D341Med (cell line): ENCODE measurements at places on chromosomes 5 and 9.

- DNase-seq = no peak
These were observed 100.4 kb downstream of the EBF1 start for GRCh38 chr5:158999339-158999738.

GRCh38 chr5:168648576-168648975, 69.4 kb upstream of the PANK3 start:
- DNase-seq = no peak

GRCh38 chr5:36728697-36729543, 122.5 kb downstream of the SLC1A3 start:
- peak; percentile 53 for DNase-seq

- no peak for DNase-seq
These were observed 53.7 kb upstream of the RPL26L1 start for GRCh38 chr5:172905346-172906140.

- DNase-seq = no peak
These were observed 48.3 kb upstream of the LRRC14B start for GRCh38 chr5:143041-143440.

- no peak for DNase-seq
These were observed 8.7 kb upstream of the MYOT start for GRCh38 chr5:137858954-137859353.

- no peak for DNase-seq
These were observed 766.2 kb downstream of the PTPRD start for GRCh38 chr9:9846557-9846956.

DNA sequence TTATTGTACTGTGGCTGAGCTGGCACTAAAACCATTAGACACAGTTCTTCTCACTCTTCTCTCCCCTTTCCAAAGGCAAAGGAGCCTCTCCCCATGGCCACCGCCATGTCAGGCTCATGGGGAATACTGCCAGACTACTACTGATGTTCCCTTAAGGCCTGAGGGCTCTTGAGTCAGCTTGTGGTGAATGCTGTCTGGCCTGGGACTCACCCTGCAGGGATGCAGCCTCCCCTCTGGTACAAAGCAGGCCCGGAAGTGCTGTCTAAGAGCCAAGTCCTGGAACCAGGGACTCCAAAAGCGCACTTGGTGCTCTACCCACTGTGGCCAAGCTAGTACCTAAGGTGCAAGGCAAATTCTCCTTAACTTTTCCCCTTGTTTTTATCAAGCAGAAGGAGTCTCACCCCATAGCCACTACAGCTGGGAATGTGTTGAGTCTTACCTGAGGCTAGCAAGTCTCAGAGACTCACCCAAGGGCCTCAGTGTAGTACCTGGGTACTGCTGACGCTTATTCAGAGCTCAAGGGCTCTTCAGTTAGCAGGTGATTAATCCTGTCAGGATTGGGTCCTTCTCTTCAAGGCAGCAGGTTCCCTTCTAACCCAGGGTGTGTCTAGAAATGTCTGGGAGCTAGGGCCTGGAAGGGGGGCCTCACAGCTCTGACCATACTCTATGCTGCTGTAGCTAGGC, 33.2 kb upstream of the C5orf46 start:
- DNase-seq = no peak
